NCI-H345 (cell line): ENCODE measurements at places on chromosomes 4 and X.
A peak's percentile ranks its signal among the peaks of the same experiment; 100 is the strongest.

DNA sequence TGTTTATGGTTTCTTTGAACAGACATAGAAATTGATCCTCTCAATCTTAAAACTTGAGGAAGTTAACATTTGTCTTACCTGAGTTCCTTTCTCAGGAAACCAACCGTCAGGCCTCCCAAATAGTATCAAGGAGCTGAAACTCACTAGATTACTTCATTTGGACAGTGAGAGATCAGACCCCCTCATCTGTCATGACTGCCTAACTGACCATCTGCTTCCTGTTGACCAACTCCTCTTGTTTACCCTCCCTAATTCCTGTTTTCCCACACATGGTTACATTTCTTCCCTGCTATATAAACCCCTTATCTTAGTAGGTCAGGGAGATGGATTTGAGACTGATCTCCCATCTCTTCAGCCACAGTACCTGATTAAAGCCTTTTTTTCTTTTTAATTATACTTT lies 46.2 kb upstream of the NMU start:
- DNase-seq = no peak

DNA sequence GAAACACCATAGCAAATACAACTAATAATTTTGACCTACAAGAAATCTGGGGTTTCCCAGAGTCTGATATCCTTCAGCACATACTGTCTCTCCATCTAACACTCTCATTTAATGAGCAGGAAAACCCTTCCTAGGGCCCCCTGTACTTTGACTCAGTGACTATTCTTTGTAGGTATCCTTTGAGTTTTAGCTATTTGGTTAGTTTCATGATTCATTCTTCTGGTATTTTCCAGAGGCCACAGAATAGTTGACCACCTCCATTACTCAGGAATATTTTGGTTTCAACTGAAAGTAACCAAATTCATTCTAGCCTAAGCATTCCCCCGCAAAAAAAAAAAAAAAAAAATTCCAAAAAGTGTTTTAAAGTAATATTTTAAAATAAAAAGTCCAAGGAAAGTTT lies 140.0 kb downstream of the IDS start:
- no peak for DNase-seq

- peak; percentile 16 for DNase-seq
Measured at GRCh38 chr4:184347251-184348239, 126.8 kb downstream of the IRF2 start.

- DNase-seq = no peak
Measured at GRCh38 chrX:49269767-49270248, at the start of gene PPP1R3F. Gene PPP1R3F, plus strand, starts transcription at chrX:49269793. Its CDS starts 77 bp downstream, at chrX:49269870.

GRCh38 chrX:70208479-70208878 lies 26.0 kb upstream of the AWAT1 start:
- DNase-seq = peak; percentile 43

GRCh38 chr4:53424280-53424679 lies 46.8 kb downstream of the FIP1L1 start:
- DNase-seq = no peak
